IPS-NIHi11 (cell line): ENCODE measurements at places on chromosomes 4 and X.
A peak's percentile ranks its signal among the peaks of the same experiment; 100 is the strongest.

GRCh38 chrX:118039591-118039990 is 77.0 kb downstream of the KLHL13 start:
- no peak for DNase-seq

DNA sequence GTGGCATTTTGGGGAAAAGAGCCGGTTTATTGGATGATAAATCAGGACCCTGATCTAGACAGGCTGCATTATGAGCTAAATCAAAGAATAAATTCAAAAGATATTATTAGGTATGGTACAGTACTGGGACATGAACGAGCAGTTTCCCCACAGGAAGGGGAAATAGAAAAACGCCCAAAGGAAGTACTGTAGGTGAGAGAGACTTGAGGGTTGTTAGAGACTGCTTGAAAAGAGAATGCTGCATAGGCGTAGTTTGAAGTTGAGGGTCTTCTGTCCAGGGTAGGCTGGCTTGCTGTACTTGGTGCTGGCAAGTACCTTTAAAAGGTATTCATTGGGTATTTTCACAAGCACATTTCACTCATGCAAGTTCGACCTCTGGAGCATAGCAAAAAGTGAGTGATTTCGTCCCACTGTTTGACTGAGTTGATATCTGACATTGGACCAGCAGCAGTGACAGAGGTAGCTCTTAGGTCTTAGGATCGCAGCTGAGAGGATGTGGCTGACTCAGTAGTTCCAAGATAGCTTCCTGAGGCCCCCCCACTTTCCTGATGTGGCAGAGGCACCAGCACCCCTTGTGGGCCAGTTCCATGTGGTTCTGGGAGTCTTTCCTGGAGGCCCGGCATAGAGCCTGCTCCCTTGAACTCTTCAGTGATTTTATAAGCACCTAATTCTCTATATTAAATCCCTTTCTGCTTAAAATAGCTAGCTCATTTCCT is 64.3 kb downstream of the TMEM131L start:
- no peak for DNase-seq

GRCh38 chr4:81799371-81799770 is 327.7 kb upstream of the RASGEF1B start:
- DNase-seq: no peak

DNA sequence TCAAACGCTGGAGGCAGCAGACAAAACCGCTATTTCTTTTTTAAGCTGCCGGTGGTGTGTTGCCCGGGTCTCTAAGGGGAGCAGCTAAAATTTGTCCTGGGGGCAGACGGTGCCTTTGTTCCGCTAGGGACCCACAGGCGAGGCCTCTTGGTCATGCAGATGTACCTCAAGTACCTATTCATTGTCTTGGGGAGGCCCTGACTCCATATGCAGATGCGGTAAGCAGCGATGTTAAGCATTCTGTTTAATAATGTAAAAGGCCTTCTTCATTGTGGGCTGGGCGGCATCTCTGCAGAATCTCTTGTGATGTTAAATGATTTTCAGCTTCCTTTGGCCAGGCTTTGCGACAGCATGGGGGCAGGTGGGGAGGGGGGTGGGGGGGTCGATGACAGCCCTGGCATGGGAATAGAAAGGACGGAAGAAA is 98.9 kb upstream of the PJA1 start:
- DNase-seq: peak; percentile 71

GRCh38 chrX:24426340-24426913 is 38.7 kb upstream of the PDK3 start:
- no peak for DNase-seq

GRCh38 chrX:43986083-43986482 is 12.9 kb upstream of the NDP start:
- no peak for DNase-seq

GRCh38 chr4:168739886-168740285 is 243.0 kb downstream of the PALLD start:
- DNase-seq: no peak

- peak; percentile 9 for DNase-seq
Measured at GRCh38 chrX:111511477-111511876, at the start of gene SERTM2. TSS of gene SERTM2 (plus strand) at chrX:111511645. CDS start at chrX:111518858, 7,213 bp downstream.

GRCh38 chr4:43380093-43380492 is 487.6 kb downstream of the GRXCR1 start:
- no peak for DNase-seq

DNA sequence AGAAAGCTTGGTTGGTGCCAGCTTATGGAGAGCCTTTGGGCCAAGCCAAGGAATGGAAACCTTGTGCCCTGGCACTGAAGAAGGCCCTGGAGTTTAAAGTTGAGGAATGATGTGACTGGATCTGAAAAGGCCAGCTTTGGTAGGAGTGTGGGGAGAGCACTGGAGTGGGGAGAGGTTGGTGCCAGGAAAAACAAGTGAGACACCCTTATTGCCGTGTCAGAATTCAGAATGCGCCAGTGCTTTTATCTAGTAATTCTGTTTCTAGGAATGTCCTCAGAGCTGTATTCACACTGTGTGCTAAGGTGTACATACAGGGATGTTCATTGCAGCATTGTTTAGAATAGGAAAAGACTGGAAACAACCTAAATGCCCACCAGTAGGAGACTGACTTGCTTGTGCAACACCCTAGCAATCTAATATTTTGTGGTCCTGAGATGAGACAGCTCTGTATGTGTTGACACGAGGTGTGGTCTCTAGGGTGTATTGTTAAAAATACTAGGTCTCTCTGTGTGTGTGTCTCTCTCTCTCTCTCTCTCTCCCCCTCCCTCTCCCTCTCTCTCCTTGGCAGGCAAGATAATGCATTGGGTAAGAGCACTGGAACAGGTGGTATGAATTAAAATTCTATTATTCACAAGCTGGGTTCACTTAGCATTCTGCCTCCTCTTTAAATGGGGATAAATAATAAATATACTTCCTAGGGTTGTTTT is 107.8 kb downstream of the GATB start:
- DNase-seq: no peak

- no peak for DNase-seq
Measured at GRCh38 chr4:183165376-183165775, 66.3 kb downstream of the WWC2 start.

DNA sequence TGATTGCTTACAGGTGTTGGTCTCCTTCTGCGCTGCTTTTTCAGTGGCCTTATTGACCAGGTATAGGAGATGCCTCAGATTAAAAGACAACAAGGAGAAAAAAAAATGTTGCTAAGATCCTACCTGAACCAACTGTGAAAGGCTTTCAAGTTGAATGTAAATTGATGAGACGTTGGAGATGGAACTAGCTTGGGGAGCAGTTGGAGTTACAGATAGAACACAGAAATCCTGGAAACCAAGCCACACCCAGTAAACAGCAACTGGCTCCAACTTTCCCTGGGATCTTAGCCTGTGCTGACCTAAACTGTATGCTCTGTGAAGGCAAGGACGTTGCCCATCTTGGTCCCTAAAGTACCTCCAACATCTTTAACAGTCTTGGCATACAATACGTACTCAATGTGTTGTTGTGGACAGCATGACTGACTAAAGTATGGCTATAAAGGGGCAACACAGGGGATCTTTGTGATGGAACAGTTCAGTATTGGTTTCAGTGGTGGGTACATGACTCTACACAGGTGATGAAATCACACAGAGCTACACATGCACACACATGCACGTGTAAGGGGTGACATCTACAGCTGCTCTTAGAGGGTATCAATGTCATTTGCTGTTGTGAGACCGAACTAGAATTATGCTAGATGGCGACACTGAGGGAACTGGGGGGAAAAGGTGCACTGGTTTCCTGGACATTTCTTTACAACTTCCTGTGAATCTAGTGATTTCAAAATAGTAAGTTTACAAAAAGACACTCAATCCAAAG is 22.3 kb downstream of the GAB3 start:
- no peak for DNase-seq

DNA sequence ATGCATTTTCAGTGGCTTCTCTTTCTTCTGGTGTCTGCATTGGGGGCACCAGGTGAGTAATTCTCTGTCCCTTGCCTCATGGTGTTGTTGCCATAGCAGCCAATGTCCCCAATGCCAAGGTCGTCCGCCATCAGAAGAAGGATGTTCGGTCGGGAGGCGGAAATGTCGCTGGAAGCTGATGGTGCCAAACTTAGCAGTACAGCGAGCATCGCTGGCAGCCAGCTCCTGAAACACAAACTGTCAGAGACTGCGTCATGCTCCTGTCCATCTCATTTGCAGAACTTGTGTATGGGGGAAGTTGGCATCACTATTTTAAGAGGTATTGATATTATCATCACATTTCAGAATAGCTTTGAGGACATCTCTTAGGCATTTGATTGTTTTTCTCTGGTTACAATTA is 29.1 kb upstream of the ARSD start:
- DNase-seq: no peak

DNA sequence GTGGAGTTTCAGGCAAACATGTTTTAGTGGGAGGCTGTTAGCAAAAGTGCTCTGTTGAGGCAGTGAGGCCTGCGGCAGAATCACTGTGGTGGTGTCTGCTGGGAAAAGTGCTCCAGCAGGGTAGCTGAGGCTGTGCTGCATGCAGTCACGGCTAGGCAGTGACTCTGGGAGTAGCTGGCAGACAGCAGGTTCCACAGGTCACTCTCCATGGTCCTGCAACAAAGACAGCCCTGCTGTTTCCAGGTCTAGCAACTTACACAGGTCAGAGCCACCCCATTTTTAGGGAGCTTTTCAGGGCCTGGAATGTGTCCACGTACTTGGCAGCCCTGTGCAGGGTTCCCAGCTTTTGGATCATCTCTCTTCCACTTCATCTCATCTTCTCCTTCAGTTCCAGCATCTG is 184.3 kb downstream of the NAA11 start:
- DNase-seq: peak; percentile 78

- peak; percentile 83 for DNase-seq
Measured at GRCh38 chr4:107824350-107825071, at the start of gene SGMS2. TSS of gene SGMS2 (plus strand) at chr4:107824932. CDS start at chr4:107895554, 70,622 bp downstream.

GRCh38 chrX:136016881-136017280 is 31.6 kb downstream of the SLC9A6 start:
- DNase-seq: no peak

DNA sequence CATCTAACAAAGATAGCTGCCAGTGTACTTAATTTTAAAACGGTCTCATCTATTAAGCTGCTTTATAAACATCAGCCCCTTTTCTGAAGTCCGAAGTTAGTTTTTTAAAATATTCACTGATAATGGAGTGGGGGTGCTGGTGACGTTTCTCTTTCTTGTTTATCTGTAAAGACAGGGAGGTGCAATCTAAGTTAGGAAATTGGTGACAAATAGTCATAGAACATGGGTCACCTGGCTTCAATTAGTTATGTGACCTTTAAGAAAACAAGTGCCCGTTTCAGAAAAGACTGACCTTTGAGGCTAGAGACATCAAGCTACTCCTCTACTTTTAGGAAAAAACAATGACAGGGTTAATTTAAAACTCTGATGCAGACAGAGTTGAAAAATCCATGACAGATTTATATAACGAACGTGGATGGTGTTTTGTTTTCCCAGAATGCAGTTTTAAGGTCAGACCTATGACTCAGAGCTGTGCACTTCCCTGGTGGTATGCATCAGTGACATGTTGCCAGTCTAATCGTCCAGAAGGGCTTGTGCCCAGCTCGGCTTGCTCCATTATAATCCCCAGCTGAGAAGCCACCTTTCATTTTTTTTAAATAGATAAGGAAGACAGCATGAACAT is 38.2 kb downstream of the FHL1 start:
- no peak for DNase-seq

DNA sequence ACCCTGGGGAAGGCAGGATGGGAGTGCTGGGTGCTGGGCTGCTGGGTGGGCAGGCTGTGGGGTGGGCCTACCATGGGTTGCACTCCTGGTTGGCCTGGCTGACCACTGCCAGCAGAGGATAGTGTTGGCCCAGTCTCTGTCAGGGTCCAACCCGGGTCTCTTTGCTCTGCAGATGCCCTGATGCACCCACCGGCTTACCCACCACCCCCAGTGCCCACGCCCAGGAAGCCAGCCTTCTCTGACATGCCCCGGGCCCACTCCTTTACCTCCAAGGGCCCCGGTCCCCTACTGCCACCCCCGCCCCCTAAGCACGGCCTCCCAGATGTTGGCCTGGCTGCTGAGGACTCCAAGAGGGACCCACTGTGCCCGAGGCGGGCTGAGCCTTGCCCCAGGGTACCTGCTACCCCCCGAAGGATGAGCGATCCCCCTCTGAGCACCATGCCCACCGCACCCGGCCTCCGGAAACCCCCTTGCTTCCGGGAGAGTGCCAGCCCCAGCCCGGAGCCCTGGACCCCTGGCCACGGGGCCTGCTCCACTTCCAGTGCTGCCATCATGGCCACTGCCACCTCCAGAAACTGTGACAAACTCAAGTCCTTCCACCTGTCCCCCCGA is 14.2 kb upstream of the ADD1 start:
- DNase-seq: peak; percentile 4

- DNase-seq: no peak
Measured at GRCh38 chr4:125481334-125482045, 166.7 kb downstream of the FAT4 start.

- no peak for DNase-seq
Measured at GRCh38 chr4:19462117-19462516, 789.6 kb upstream of the SLIT2 start.

DNA sequence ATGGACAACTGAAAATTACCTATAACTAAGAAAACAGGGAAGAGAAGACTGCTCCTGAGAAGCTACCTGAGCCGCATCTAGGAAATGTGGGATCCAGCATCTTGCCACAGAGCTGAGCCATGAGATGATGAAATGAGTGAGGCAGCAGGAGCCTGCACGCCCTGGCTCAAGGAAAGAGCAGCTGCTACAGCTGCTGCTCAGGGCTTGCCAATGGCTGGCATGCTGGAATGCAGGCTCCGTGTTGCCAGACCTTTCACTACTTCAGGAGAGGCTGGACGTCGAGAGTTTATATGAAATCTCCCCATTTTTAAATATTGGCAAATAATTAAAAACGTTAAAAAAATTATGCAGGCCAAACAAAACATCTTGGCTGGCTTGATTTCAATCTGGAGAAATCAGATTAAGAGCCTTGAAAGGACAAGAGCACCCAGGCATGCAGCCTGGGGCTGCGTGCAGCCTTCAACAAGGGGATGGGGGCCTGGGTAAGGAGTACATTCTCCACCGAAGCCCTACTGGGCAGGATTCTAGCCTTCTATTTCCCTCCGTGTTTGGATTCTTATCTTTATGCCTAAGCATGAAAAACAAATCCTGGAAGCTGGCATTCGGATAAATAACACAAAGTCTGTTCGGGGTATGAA is 227.6 kb downstream of the NR3C2 start:
- DNase-seq: no peak

DNA sequence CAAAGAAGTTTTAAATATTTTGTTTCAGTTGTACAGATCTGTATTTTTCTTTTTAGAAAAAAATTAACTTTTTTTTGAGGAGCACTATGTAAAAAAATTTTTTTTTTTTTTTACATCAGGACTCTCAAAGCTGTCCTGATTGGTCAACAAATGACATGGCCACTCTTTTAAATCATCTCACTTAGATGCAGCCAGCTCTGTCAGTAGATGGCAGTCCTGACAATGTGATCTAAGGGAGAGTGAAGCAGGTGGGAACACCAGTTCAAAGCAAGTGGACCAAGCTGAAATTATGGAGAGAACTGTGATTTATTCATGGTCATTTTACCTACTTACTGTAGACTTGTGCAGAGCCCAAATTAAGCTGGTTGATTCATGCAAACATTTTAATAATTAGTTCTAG is 174.7 kb upstream of the GPRIN3 start:
- peak; percentile 65 for DNase-seq

DNA sequence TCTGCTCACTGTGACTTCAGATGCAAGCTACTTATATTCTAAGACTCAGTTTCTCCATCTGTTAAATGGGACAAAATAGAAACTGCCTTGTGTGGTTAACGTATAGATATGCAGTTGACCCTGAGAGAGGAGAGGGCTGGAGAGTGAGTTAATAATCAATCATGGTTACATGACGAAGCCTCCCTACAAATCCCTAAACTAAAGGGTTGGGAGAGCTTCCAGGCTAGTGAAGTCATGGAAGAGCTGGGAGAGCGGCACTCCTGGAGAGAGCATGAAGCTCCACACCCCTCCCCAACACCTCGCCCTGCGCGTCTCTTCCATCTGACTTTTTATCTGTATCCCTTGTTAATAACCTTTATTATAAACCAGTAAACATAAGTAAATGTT is 138.5 kb upstream of the FAM9B start:
- no peak for DNase-seq
